ENCODE measurements at places on chromosomes 16 and 17. TPM values are rescaled to one million over a fixed set of nuclear protein-coding genes. Genes with fewer than 3 reads are reported as not detected.

The POLG2 gene
- 16.2 TPM for total RNA-seq

The IL21R gene
- 3.0 TPM for total RNA-seq

The HS3ST3A1 gene
- total RNA-seq, result 7.6 TPM

The RILP gene
- total RNA-seq, result 7.8 TPM

DNA sequence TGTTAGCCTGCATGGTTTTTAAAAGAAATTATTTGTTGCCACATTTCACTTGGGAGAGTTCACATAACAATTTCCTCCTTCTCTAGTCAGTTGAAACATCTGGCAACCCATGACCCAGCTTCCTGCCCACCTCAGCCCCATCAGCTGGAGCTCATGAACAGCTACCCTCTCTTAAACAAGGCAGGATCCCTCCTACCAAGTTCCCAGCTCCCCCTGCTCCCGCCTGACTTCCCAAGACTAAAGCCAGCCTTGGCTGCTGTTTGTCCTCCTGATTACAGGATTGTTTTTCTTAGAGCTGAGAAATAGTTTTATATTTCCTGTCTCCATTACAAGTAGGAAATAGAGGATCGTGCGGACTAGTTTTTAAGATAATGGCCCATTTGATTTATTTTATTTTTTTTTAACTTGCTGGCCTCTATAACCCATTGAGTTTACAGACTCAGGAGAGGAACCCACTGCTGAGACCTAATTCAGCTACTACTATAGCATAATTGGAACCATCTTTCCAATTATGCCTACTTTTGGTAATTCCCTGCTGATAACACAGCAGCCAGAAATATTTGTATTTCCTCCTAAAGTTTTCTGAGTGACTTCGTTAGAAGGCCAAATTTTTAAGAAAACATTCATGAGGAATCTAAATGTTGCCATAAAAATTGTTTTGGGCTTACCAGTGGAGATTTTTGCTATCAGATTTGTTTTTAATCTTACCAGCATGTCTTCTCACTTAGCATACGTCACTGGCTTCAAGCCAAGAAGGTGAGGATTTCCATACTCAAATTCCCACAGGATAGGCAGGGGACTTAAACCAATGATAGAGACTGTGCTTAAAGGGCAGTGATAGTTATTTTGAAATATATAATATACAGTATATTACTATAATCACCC is 90.0 kb downstream of the ELAC2 start:
- no peaks in the 10 kb centered on the region for H3K4me1 ChIP-seq
- no peaks in the 10 kb centered on the region for H3K27me3 ChIP-seq
- H3K4me3 ChIP-seq, result no peak overlapping the region

DNA sequence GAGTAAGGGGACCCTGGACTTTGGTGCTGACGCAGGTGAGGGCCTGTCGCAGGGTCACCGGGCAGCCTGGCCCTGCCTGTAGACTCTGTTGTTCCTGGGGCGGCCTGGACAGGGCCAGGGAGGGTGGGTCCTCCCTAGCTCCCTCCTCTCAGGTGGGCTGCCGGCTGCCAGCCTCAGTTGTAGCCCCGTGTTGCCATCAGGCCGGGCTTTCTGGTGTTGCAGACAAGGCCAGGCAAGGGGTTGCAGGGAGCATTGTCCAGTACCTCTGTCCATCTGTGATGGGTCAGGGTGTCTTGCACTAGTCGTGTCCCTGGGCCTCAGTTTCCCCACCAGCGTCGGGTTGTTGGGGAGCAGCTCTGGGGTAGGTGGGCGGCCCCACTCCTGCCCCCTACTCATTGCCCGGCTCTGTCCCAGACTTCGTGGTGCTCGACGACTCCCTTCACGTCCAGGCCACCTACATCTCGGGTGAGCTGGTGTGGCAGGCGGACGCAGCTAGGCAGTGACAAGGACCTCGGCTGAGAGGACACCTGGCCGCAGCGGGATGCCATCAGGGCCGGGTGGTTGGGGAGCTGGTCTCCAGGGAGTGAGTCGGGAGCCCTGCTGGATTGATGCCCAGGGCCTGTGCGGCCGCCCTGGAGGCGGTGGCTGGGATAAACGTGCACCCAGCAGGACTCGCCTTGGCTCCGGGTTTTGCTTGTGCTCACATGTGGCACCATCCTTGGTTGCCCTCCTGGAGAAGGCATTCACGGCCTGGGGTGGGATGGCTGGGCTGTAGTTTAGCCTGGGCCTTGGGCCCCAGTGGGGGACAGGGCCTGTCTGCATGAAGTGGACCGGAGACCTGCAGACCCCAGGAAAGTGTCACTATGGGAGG is 1.9 kb downstream of the CEMP1 start:
- no peak for DNase-seq
- no peak overlapping the region for H3K27ac ChIP-seq
- H3K36me3 ChIP-seq, result peaks cover 8% of the 10 kb centered on the region
- H3K27me3 ChIP-seq, result no peaks in the 10 kb centered on the region

- peaks cover 19% of the 10 kb centered on the region for H3K4me1 ChIP-seq
- no peak overlapping the region for H3K4me3 ChIP-seq
- H3K27ac ChIP-seq, result no peak overlapping the region
Measured at GRCh38 chr17:27355419-27355818, 61.5 kb downstream of the WSB1 start.

DNA sequence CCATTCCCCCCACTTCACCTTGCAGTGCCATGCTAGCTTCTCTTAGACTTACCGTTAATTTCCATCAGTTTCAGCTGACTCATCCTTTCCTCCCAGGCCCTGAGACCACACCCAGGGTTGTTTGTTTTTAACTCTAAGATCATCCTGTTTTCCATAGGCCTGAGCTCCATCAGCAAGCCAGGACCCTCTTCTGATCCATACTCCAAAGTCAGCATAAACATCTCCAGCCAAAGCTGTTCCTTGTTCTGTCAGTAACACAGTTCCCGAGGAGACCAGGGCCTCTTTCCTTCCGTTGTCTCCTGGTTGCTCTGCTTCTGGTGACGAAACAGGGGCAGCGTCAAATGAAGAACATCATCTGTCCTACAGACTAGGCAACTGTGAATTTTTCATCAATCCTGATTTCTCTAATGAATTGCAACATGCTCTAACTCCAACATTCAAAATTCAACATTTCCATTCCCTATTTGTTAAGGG is 83.8 kb upstream of the HNF1B start:
- H3K27ac ChIP-seq, result no peak overlapping the region
- peaks cover 19% of the 10 kb centered on the region for H3K4me1 ChIP-seq
- no peaks in the 10 kb centered on the region for H3K27me3 ChIP-seq
- DNase-seq, result no peak
- no peaks in the 10 kb centered on the region for H3K36me3 ChIP-seq

- H3K36me3 ChIP-seq, result no peaks in the 10 kb centered on the region
- peak overlapping the region; percentile 45 for H3K4me3 ChIP-seq
- DNase-seq, result peak; percentile 55
- H3K27ac ChIP-seq, result no peak overlapping the region
Measured at GRCh38 chr17:21452377-21453143, 76.4 kb downstream of the KCNJ12 start.

DNA sequence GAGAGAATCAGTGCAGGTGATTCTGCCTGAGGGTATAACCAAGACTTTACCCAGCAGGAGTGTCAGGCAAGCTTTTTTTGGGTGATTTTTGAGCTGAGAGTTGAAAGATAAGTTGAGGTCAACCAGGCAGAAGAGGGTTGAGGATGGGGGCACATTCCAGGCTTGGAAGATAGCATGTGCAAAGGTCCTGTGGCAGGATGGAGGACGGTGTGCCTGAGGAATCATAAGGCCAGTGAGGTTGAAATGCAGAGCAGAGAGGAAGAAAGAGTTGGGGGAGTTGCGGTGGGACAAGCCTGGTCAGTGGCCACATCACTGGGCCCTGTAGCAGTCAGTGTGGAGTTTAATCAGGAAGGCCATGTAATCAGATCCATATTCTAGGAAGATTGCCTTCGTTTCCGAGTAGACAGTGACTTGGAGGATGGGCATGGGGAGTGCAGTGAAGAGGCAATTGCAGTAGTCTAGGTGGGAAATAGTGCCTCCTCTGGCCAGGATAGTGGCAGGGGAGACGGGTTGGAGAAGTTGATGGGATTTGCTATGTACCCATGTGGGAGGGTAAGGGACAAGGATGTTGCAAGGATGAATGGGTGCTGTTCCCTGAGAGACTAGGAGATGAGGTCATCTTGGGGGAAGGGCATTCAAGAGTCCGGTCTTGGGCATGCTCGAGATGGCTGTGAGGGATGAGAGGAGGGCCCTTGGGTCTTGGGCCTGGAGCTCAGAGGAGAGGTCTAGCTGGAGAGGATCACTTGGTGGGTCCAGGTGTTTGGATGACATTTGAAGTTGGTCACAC is 3.9 kb downstream of the PLEKHG4 start:
- peaks cover 8% of the 10 kb centered on the region for H3K4me1 ChIP-seq
- no peaks in the 10 kb centered on the region for H3K36me3 ChIP-seq
- H3K27me3 ChIP-seq, result no peaks in the 10 kb centered on the region
- peak; percentile 33 for DNase-seq

DNA sequence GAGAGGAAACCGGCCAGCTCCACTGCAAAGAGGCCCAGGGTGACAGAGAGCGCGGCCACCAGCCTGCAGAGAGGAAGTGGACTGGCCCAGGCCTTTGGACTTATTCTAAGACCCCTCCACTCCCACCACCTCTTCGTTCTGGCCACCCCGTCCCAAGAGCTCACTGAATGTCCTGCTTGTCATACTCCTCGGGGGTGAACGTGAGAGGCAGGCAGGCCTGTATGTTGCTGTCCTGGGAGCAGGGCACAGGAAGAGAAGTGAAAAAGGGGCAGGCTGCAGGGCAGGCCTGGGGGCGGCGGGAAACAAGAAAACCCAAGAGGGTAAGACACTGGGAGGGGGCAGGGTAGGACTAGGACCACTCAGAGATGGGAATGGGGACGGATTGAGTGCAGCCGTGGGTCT is 384 bp downstream of the TMEM107 start:
- no peaks in the 10 kb centered on the region for H3K27me3 ChIP-seq
- no peak for DNase-seq
- H3K27ac ChIP-seq, result peak overlapping the region; percentile 84
- H3K4me1 ChIP-seq, result peaks cover 26% of the 10 kb centered on the region
- H3K36me3 ChIP-seq, result no peaks in the 10 kb centered on the region

DNA sequence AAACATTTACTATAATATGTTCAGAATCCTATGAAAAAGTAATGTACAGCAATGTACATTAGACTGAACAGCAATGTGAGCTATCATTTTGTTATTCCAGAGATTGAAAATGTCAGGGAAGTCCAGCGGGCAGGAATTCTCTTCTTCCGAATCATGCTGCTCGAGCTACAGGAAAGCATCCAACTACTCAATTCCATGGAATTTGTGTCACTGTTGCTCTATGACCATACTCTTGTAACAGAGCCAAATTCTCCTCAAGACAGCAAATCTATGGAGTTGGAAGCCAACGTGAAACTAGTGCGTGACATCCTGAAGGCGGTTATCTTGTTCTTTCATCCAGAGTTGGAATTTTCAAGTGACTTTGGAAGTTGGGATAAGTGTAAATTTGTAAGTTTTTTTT is 24.8 kb upstream of the NSRP1 start:
- H3K36me3 ChIP-seq, result no peaks in the 10 kb centered on the region
- peak; percentile 91 for DNase-seq
- H3K27me3 ChIP-seq, result no peaks in the 10 kb centered on the region
- H3K4me1 ChIP-seq, result peaks cover 19% of the 10 kb centered on the region
- peak overlapping the region; percentile 55 for H3K27ac ChIP-seq
- H3K4me3 ChIP-seq, result no peak overlapping the region
